ENCODE measurements at places on chromosomes 7 and 10.

DNA sequence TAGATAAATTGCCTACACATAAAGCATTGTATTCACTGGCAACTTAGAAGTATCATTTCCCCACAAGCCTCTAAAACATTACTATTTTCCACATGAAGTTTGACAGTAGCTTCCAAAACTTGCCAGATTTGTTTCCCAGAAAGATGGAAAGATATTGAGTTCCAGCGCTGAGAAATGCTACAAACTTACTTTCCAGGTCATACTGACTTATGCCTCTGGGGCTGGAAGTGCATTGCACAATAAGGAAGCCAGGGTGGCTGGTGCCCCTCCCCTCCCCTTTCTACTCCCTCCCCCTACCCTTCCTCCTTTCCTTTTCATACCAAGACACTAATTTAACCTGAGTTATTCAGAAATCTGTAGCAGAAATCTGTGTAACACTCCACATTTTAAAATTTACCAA lies 212.6 kb downstream of the WDR37 start:
- DNase-seq: no peak

DNA sequence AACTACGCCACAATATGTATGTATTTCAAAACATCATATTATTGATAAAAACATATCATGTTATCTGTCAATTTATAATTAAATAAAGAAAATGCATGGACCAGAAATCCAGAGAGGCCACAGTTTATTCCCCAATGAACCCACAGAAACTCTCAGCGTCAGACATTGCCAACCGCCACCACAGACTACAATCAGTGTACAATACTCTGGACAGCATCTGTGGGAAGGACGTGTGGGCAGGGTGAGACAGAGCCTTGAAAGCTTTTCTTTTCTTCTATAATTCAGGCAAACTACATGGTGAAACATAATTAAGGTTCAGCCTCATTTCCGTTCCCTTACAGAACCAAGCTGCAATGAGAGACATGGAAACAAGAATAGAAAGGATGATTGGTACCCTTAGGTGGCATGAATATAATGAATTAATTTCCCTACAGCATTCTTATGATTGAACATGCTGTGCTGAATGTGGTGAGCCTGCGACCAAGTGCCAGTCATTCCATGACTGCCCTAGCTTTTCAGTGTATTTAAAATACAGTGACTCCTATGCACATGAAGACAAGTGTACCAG lies 909.3 kb downstream of the SORCS1 start:
- no peak for DNase-seq

- no peak for DNase-seq
These were observed 1.1 kb upstream of the IQUB start for GRCh38 chr7:123535517-123535916.

GRCh38 chr7:152621426-152621825 lies 54.5 kb downstream of the XRCC2 start:
- no peak for DNase-seq

GRCh38 chr7:37510043-37510634 lies 61.5 kb upstream of the ELMO1 start:
- DNase-seq: no peak

GRCh38 chr7:6513541-6513940 lies 37.7 kb downstream of the GRID2IP start:
- DNase-seq: no peak

DNA sequence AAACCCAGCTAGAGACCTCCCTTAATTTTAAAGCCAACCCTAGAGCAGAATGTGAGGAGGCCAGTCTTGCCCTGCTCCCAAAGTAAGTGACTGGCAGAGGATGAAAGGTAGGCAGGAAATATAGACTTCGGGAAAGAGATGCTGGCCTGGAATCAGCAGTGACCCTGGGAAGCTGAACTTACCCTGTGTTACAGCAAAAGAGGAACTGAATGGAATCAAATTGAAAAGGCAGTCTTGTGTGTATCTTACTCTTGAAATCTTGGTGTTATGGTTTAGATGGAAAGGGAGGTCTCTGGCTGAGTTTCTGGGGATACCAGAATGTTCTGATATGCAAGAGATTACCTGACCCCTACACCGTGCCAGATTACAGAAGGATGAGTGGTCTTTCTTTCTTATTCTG lies 7.9 kb upstream of the CFAP43 start:
- DNase-seq: no peak

- DNase-seq: no peak
These were observed 43.3 kb upstream of the MTURN start for GRCh38 chr7:30091491-30091912.

- DNase-seq: no peak
These were observed 573.5 kb downstream of the TNS3 start for GRCh38 chr7:47008461-47008860.

GRCh38 chr7:117047496-117047895 lies 94.2 kb downstream of the ST7 start:
- DNase-seq: no peak

GRCh38 chr10:34514290-34514689 lies 300.8 kb downstream of the PARD3 start:
- no peak for DNase-seq

DNA sequence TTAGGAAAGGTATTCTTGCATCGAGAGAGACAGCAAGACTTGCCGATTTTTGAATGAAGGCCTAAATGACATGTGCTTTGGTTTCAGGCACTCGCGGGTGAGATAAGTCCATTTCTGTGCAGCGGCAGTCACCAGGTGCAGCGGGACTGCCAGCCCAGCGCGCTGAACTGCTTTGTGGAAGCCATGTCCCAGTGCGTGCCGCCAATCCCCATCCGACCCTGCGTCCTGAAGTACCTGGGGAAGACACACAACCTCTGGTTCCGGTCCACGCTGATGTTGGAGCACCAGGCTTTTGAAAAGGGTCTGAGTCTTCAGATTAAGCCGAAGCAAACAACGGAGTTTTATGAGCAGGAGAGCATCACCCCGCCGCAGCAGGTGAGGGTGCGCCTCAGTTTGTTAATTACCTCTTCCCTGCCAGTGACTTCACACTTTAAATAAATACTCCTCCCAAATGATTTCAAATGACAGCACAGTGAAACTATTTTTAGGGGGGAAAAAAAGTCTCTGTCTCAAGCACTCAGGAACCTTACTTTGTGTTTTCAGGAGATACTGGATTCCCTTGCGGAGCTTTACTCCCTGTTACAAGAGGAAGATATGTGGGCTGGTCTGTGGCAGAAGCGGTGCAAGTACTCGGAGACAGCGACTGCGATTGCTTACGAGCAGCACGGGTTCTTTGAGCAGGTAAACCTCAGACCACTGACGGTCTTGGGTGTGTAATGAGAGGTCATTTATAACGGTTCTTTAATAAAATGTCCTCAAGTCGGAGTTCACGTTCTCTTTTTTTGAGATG lies 98.3 kb downstream of the TRRAP start:
- no peak for DNase-seq

DNA sequence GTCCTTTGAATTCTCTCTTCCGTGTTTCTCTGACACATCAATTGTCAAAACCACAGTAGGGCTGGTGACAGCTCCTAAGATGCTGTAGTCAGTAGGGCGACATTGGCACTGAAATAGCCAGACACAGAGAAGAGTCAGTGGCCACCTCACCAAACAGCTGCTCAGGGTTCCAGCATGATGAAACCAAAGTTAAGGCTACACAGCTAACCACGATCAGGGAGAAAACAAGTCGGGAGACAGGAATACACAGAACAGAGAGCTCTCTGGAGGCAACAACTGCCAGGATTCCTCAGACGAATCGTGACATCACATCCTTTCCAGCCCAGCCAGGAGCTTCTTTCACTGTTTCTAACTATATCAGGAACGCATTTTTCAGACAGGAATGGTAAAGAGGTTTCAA lies 922.2 kb downstream of the SORCS1 start:
- no peak for DNase-seq

DNA sequence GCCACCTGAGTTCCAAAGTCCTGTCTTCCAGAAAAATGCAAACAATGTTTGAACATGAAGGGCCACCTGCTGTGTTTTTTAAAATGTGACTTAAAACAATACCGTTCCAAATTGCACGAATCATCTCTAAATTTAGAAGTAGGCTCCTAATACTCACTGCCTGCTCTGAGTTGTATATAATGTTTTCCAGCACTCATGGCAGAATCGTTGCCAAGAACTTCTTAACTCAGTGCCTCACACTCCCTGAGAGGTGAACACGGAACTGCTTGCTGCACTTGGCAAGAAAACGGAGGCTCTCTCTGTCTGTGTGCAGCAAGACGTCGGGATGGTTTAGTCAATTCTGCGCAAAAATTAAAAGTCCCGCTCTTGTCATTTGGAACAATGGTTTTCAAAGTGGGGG lies 757.3 kb upstream of the AUTS2 start:
- DNase-seq: no peak

DNA sequence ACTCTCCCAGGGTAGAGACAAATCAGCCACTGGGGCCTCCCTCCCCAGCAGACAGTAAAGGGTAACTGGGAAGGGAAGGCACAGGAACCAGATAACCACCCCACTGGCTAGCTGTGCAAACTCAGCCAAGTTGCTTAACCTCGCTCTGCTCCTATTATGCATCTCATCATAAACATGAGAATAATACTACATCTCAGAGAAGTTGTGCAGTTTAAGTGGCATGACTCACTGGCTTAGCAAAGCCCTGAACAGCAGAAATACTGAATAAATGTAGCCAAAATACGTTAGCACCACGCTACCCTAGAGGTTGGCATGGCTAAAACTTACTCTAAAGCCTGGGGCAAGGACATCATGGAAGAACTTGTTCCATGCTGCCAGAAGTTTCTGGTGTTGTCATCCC lies 128.1 kb upstream of the ANK3 start:
- no peak for DNase-seq

DNA sequence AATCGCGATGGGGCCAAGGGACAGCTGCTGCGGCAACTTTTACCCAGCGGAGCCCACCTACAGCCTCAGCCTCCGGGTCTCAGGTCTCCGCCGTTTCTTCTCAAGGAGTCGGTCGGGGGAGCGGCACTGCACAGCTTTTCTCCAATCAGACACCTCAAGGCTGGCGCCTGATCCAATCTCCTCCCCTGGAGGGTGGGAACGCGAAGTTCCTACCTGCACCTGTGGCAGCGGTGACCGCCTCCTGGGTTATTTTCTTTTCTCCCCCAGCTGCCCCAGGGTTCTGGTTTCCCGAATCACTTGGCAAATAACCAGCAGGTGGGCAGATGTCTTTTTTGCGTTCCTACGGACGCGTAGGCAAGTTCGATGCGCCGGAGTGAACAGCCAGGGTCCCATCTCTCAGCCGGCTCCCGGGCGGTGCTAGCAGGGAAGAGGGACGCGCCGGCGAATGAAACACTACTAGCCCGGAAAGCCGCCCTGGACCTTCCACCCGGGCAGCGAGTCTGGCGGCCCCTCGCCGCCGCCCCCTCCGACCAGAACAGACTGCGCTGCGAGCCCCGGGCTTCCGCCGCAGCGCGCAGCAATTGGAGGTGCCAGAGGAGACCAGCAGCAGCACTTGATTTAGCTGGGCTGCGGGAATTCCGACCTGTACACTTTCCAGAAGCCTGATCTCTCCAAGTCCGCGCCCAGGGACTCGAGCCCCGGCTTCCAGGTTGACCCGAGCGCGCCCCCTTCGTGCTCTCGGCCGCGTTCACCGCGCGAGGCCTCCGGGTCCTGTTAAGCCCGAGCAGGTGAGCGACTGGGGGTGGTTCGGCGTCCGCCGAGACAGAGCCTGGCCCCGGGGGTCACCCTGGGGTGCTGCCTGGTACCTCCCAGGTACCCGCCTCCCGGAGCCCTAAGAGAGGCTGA lies at the start of gene PRR15:
TSS of gene PRR15 (plus strand) at position 246 of the 906 bp plus-strand sequence. CDS start 2,495 bp downstream, outside the sequence.
- DNase-seq: no peak

Data from activated naive CD4-positive, alpha-beta T cell (primary cell).